Activated T-cell treated with anti-CD3 and anti-CD28 coated beads, Interleukin-2, amount 50 U/mL, for 24 hours (primary cell): ENCODE measurements at places on chromosomes 7 and 10.

DNA sequence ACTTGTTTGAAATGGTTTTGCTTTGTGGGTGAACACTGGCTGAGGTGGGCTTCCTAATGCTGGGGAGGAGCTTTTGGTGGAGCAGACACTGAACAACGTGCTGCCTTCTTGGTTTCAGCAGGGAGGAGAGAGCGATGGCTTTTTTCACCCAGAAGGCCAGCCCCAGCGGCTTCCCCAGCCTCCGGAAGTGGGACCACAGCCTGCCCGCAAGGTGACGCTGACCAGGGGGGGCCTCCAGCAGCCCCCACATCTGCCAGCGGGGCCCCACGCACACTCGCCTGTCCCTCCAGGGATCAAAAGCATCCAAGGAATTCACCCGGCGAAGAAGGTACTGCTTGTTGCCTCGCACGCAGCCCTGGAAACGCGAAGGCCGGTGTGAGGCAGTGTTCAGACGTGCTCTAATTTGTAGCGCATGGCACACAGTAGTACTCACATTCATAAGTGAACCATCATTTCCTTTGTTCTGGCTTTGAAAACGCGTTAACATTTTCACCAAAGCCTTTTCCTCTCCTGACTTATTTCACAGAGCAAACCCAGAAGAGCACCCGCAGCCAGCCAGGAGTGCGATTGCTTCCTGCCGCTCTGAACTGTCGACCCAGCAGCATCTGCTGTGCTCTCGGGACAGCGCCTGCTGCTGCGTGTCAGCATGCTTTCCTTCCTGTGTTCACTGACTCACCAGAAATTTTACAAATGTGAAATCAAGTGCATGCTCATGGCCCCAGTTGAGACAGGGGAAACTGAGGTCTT is 48.4 kb downstream of the SHH start:
- peaks cover 62% of the 10 kb centered on the region for H3K4me1 ChIP-seq
- H3K27me3 ChIP-seq: no peaks in the 10 kb centered on the region
- H3K27ac ChIP-seq: peak overlapping the region; percentile 98
- H3K36me3 ChIP-seq: peaks cover 81% of the 10 kb centered on the region
- DNase-seq: peak; percentile 70

- DNase-seq: no peak
- H3K36me3 ChIP-seq: no peaks in the 10 kb centered on the region
- H3K4me1 ChIP-seq: peaks cover 10% of the 10 kb centered on the region
- H3K4me3 ChIP-seq: no peak overlapping the region
- no peak overlapping the region for H3K27ac ChIP-seq
- H3K27me3 ChIP-seq: no peaks in the 10 kb centered on the region
These were observed 33.6 kb upstream of the AGR3 start for GRCh38 chr7:16915405-16915804.

DNA sequence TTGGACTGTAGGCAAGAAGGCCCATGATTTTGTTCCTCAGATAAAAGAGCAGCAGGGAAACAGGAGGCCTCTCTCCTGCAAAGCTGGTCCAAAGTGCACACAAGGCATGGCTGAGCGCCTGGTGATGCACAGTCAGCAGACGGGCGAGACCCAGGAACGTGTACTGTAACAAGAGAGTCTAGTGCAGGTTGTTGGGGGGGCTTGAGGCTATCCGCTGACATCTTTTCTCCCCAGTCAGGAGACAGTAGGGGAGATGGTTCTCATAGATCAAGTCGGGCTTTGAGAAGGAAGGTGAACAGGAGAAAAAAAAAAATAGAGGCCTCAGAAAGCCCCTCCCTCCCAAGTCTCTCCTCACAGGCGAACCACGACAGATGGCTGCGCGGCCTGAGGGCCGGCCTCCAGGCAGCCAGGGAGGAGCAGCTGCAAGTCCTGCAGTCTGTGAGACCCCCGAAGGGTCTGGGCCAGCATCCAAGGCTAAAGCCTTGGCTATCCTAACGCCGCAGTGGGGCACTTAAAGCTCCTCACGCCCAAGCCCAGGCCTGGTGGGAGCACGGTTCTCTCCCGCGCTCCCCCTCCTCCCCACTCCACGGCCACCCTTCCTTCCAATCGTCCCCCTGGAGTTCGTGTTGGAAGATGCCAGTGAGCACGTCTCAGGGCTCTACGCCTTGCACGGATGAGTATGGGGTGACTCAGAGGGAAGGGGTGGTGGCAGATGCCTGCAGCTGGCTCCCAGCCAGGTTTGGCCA is 68.3 kb downstream of the PRKAG2 start:
- H3K4me1 ChIP-seq: peaks cover 3% of the 10 kb centered on the region
- no peak overlapping the region for H3K27ac ChIP-seq
- DNase-seq: no peak
- no peak overlapping the region for H3K4me3 ChIP-seq
- H3K36me3 ChIP-seq: no peaks in the 10 kb centered on the region
- H3K27me3 ChIP-seq: no peaks in the 10 kb centered on the region

GRCh38 chr7:40758590-40758989 is 623.8 kb downstream of the SUGCT start:
- no peaks in the 10 kb centered on the region for H3K27me3 ChIP-seq
- no peaks in the 10 kb centered on the region for H3K4me1 ChIP-seq
- no peak overlapping the region for H3K4me3 ChIP-seq
- no peak for DNase-seq
- H3K27ac ChIP-seq: no peak overlapping the region

DNA sequence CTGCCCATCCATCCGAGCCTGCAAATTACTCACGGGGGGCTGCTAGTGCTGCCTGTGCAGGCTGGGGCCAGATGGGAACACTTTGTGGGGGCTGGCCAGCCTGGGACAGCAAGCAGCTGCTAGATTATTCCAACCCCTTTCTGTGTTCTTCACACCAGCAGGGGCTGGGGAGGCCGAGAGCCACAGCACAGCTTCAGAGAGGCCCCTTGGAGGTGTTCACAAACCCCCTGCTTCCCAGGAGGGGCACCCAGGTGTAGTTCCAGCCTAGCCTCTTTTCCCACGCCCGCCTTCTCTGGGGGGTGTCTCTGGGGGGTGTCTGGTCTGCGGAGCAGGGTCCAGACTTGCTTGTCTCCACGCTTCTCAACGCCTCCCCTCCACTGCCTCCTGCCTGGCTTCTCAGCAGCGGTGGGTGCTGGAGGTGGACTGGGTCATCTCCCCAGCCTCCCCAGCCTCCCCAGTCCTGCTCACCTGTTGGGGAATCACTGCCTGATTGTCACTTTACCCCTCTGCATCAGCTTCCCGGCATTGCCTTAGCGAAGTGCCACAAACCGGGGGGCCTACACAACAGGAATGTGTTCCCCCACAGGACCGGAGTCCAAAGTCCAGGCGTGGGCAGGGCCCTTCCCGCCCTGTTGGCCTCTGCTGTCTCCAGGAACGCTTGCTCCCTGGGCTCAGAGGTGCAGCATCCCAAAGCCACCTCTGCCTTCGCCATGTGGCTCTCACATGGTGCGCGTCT is 74.0 kb upstream of the EN2 start:
- peaks cover 91% of the 10 kb centered on the region for H3K27me3 ChIP-seq
- H3K36me3 ChIP-seq: no peaks in the 10 kb centered on the region
- H3K4me1 ChIP-seq: peaks cover 15% of the 10 kb centered on the region
- H3K27ac ChIP-seq: no peak overlapping the region
- H3K4me3 ChIP-seq: no peak overlapping the region

DNA sequence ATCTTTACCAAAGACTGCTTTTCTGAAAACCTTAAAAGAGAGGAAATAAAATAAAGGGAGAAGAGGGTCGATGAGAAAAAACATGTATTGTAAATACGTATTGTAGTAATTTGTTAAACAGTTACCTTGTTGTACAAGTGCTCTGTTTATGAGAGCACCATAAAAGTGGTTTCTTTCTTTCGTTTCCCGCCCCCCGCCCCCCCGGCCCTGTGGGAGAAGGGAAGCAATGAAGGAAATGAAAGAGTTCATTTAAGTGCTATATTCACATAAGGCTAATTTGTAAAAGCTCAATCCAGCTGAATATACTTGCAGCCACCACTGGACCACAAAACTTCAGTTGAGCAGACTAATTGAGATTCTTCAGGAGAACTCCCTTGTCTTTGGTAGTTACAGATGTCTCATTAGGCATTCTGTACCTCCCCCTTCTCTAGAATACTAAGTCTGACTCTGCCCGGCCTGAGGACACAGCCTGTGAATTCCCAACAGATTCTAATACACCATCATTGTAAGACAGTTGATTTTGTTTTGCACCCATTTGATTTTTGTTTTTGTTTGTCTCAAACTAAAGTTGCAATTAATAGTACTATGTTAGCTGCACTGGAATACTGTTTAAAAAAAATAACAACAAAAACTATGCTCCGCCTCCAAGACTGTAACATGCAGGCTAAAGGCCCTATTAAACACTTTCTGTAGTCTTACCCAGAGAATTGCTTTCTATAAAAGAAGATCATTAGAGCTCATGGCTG is 124.9 kb downstream of the ARHGAP12 start:
- H3K4me3 ChIP-seq: no peak overlapping the region
- H3K27ac ChIP-seq: no peak overlapping the region
- peaks cover 22% of the 10 kb centered on the region for H3K36me3 ChIP-seq
- no peaks in the 10 kb centered on the region for H3K27me3 ChIP-seq

GRCh38 chr10:48623009-48623408 is 18.1 kb upstream of the ARHGAP22 start:
- peaks cover 38% of the 10 kb centered on the region for H3K27me3 ChIP-seq
- H3K27ac ChIP-seq: no peak overlapping the region
- no peaks in the 10 kb centered on the region for H3K36me3 ChIP-seq
- no peaks in the 10 kb centered on the region for H3K4me1 ChIP-seq
- no peak for DNase-seq

DNA sequence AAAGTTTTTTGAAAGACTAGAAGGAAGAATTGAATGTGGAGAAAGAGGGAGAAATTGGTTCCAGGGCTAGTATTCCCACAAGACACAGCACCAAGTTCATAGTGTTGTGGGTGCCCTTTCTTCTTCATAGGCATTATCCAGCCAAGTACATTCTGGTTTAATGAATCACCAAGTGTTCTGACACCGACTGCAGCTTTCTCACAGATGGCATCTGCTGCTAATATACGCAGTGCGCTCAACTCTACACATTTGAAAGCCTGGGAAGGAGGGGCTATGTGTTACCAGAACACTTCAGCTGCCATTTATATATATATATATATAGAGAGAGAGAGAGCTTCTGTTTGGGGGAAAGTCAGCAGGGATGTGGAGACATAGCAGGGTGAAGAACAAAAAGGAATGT is 1168.4 kb downstream of the GATA3 start:
- peaks cover 4% of the 10 kb centered on the region for H3K4me1 ChIP-seq
- DNase-seq: no peak
- H3K36me3 ChIP-seq: no peaks in the 10 kb centered on the region

GRCh38 chr7:102284399-102284798 is 2.3 kb upstream of the SH2B2 start:
- H3K36me3 ChIP-seq: no peaks in the 10 kb centered on the region
- no peak overlapping the region for H3K27ac ChIP-seq
- no peak overlapping the region for H3K4me3 ChIP-seq
- H3K27me3 ChIP-seq: peaks cover 15% of the 10 kb centered on the region

GRCh38 chr7:154871507-154871906 is 131.4 kb downstream of the PAXIP1 start:
- no peaks in the 10 kb centered on the region for H3K36me3 ChIP-seq
- DNase-seq: no peak
- H3K27ac ChIP-seq: no peak overlapping the region
- no peak overlapping the region for H3K4me3 ChIP-seq

DNA sequence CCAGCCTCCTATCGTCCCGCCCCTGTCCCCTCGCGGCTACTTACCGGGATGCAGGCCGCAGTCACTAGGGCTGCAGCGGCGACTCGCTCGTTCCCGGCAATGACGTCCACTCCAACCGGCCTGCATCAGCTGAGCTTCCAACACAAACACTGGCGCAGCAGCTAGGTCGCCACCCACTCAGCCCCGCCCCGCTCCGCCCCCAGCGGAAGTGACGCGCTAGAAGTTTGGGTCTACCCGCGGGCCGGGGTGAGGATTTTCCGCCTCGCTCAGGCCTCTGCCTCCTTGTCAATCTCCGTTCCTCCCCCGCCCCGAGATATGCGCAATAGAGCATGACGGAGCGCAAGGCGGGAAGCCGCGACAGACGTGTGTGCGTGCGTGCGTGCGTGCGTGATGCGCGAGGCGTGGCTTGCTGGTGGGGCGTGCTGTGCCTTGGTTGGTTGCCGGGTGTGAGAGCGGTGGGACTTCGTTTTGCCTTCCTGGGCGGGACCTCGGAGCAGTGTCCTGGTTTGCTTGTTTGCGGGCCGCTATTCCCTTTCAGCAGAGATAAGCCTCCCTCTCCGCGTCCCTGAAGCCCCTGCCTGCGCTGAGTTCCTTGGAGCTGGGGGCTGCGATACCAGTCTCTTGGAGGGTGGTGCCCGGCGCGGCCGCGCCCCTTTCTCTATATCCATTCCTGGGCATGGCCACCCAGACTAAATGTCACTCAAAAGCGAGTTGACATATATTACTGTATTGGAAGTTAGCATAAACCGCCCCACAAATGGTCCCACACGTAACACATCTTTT is at the start of gene PNPLA8:
Gene PNPLA8, minus strand, starts transcription at position 151 of the 783 bp plus-strand sequence. CDS start 10,644 bp downstream, outside the sequence.
- DNase-seq: peak; percentile 100
- peaks cover 22% of the 10 kb centered on the region for H3K36me3 ChIP-seq
- peak within 1 kb of the TSS; percentile 100 for H3K27ac ChIP-seq
- H3K27me3 ChIP-seq: no peaks in the 10 kb centered on the region
- H3K4me1 ChIP-seq: peaks cover 43% of the 10 kb centered on the region

DNA sequence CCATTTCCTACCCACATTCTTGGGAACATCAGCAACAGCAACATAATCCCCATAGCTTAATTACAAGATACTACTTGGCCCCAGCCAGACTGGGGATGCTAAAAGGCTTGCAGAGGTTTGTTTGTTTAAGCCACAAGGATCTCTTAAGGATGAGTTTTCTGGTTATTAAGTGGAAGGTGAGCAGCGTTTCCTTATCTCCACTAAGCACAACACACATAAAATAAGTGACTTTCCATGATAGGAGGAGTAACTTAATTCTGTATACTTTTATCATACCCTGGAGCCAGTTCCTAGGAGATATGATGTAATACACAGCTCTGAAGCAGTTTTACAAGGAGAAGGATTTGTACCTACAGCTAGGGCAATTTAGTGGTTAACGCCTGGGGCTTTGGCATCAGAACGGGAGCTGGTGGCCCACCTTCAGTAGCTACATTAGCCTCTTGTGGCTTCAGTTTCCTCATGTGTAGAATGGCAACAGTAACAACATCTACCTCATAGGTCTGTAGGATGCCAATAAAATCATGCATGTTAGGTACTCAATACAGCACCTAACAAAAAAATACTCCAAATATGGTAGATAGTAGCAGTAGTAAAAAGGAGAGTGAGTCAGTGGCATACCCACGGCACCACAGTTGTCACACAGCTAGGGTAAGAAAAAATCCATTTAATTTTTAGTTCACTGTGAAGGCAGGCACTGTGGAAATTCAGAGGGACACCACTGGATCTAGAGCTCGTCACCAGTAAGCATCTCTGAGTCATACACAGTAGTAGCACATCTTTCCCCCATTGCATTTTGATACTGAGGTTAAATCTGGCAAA is 55.2 kb downstream of the DOCK4 start:
- no peak for DNase-seq
- peaks cover 39% of the 10 kb centered on the region for H3K27me3 ChIP-seq
- H3K4me1 ChIP-seq: no peaks in the 10 kb centered on the region
- no peak overlapping the region for H3K27ac ChIP-seq
- H3K36me3 ChIP-seq: no peaks in the 10 kb centered on the region

GRCh38 chr10:73097305-73097670 is 622 bp upstream of the P4HA1 start:
- no peak for DNase-seq
- peaks cover 36% of the 10 kb centered on the region for H3K36me3 ChIP-seq
- peak overlapping the region; percentile 97 for H3K27ac ChIP-seq
- peaks cover 31% of the 10 kb centered on the region for H3K4me1 ChIP-seq
- H3K4me3 ChIP-seq: peak overlapping the region; percentile 87

GRCh38 chr10:78879621-78880020 is 189.1 kb upstream of the ZMIZ1 start:
- no peak for DNase-seq
- H3K4me3 ChIP-seq: no peak overlapping the region
- H3K27me3 ChIP-seq: peaks cover 25% of the 10 kb centered on the region

GRCh38 chr10:72250666-72251065 is 23.1 kb upstream of the DDIT4 start:
- H3K36me3 ChIP-seq: no peaks in the 10 kb centered on the region
- peak overlapping the region; percentile 78 for H3K27ac ChIP-seq
- H3K27me3 ChIP-seq: no peaks in the 10 kb centered on the region
- no peak for DNase-seq
